Effector CD4-positive, alpha-beta T cell (primary cell): ENCODE measurements at places on chromosomes 7 and 10.

DNA sequence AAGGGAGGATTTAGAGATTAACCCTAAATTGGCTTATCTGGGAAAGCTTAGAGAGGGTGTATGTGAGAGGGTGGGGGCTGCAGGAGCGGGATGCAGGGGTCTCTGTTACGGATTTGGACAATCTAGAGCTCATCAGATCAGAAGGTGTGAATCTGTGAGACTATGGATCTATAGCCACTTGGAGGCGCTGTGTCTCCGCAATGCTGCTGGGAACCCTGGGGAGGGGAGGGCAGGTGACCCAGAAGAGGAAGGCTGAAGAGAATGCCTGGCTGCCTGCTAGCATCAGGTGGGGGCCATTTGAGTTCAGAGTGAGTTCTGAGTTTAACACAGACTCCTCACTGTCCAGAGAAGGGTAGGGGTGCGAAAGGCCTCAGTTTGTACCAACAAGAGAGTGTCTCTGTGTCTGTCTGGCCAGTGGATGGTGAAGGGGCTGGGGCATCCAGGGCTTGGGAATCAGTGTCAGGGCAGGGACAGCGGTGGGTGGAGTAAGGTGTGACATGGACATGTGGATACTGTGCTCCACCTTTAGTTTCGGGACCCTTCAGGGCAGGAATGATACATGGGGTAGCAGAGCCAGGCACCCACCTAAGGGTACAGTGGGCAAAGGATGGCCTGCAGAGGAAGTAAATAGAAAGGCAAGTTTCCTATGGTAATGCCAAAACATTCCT lies 187.3 kb upstream of the PRSS58 start:
- DNase-seq, result peak; percentile 29

- no peak for DNase-seq
Observed at GRCh38 chr10:131936736-131937135, 35.9 kb downstream of the PPP2R2D start.

- DNase-seq, result no peak
Observed at GRCh38 chr10:3647074-3647473, 137.9 kb downstream of the KLF6 start.

GRCh38 chr7:120833546-120833945 lies 24.4 kb downstream of the TSPAN12 start:
- DNase-seq, result no peak

- no peak for DNase-seq
Observed at GRCh38 chr7:32289651-32290414, 200.3 kb downstream of the LSM5 start.

DNA sequence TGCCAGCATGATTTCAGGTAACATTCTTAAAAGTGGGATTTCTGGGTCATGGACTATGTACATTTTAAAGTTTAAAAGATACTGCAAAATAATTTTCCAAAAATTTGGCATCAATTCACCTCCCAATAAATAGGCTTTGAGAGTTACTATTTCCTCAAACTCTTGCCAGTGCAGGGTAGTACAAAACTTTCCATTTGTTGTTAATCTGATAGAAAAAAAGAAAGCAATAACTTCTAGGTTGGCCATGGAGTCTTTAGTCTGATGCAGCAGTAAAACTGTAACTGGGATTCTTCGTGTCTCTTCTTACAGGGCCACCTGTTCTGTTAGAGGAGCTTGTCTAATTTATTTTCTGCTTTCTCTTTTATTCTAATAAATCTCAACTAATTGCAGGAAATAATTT lies 241.1 kb downstream of the MAGI2 start:
- no peak for DNase-seq
